ENCODE measurements at places on chromosomes 1 and 21.

DNA sequence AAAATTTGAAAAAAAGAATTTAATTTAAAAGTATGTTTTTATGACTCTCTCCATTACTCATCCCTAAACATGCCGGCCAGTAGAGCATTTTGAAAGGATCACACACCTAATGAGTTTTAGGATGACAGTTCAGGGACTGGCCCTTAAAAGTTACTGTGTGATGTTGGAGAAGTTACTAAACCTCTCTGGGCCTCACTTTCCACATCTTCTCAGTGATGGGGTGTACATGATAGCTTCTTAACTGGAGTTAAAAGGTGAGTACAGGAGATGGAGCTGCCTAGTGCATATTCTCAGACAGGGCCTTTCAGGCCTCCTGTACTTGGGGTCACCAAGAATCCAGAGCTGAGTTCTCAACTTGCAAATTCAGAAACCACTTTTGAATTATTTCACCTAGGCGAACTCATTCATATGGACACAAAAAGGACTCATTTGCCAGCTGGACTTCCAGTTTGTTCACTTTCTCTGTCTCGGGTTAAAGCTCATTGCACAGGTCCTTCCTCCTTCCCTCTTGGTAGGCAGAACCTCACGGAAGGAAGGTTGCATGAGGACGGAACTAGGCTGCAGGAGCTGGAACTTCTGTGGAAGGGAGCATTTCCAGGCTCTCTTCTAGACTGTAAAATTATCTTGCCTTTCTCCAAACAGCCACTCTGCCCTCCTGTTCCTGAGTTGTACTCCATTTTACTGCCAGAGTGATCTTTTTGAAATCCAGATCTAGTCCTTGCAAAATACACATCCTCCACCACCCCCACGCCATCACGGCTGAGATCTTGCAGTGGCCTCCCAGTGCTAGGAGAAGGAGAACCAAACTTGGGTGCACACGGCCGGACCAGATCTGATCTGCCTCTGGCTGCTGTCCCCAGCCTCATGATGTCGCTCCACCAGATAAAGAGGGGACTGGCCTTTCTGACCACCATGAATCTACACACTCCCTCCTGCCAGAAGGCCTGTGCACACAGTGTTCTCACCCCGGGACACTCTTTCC is 4.3 kb upstream of the SLC30A1 start:
- no peak for DNase-seq

- DNase-seq = no peak
Measured at GRCh38 chr21:35227786-35228185, 178.7 kb upstream of the RUNX1 start.

- no peak for DNase-seq
Measured at GRCh38 chr1:94334764-94335163, 83.4 kb upstream of the ABCD3 start.

GRCh38 chr1:80509965-80510522 is 1290.7 kb upstream of the ADGRL2 start:
- no peak for DNase-seq

- no peak for DNase-seq
Measured at GRCh38 chr21:41786509-41786987, 19.7 kb upstream of the RIPK4 start.

DNA sequence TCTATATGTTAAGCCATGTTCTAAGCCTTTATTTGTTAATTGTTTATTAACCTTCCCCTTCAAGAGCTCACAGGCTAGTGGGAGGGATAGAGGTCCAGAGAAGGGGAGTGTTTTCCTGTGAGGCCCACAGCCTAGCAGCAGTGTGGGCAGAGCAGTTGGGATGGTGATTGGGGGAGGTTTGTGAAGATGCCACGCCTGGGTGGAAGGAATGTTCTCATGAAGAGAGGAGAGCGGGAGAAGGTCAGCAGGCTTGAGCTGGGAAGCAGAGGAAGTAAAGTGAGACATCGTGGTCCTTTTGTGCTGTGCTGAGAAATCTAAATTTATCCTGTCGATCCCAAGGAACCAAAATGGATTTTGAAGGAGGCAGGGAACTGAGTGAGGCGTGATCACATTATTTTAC is 42.6 kb downstream of the TRAPPC10 start:
- DNase-seq = no peak

DNA sequence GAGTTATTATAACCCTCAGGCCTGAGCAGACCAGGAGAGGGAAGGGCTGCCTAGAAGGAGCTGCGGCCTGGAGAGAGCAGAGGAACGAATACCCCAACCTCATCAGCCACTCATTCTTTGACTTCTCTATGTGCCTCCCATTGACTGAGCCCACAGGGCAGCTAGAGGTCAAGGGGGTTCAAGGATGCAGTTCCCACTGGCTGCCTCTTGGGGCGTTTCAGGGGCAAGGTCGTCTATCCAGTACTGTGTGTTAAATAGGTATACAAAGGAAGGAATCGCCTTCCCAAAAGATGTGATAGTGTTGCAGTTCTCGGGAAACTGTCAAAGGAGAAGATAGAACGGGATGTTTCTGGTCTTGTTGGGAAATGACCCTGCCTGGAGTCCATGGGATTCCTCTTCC is 250.6 kb downstream of the PRDM2 start:
- peak; percentile 20 for DNase-seq

- DNase-seq = peak; percentile 93
Measured at GRCh38 chr1:35577071-35577998, 4.2 kb downstream of the TFAP2E start.

DNA sequence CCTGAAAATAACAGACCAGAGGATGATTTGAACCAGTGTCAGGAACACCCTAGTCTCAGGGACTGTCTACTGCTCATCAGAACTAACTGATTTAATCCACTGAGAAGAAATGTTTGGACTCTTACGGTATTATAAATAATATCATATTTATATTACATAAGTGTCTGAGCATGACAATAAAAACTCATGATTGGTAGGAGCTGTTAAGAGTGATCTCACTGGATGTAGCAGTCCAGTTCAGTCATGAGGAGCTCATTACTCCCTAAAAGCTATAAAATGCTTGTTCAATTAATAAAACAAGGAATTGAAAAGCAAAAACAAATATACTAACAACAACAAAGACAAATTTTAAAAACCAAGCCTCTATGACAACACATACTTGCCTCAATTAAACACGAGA is 68.8 kb upstream of the BCL9 start:
- no peak for DNase-seq

GRCh38 chr1:68165665-68166064 is 66.7 kb downstream of the WLS start:
- DNase-seq = no peak

DNA sequence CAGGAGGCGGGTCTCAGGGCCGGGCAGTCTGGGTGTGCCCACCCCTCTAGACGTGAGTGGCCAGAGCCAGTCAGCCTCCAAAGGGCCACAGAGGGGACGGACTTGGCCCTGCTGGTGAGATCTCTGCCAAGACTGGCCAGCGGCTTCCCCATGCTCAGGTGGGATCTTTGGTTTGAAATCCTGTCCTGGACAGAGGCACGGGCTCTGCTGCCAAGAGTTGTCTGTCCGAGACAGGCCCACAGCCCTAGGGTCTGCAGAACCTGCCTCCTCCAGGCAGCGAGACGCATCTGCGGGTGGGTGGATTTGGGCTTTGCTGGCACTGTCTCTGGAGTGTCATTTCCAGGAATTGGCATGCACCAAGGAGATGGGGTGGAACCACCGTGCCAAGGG is 44.3 kb upstream of the CCDC27 start:
- no peak for DNase-seq

DNA sequence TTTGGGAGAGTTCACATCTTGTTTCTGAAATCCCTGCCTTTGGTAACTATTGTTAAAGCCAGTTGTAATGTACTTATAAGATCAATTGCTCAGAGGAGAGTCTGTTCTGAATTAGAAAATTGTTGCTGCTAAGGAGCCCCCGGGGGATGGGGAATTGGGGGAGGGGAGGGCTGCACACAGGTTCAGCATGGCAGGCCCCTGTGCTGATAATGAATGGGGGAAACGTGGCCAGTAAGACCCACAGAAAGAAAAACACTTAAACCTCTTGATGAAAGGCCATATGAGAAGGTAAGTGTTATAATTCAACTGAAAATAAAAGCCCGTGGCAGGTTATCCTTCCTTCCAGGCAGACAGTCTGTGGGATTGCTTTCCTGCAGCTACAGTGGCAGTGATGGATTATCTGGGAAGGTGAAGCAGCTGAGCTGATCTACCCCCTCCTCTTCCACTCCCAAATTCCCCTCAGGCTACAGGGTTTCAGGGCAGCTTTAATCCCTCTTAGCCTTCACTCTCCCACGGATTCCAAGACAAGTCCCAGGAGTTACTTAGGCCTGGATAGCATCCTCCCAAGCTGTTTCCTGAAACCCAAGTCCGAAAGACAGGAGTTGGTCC is 398.8 kb downstream of the TBX15 start:
- DNase-seq = no peak

DNA sequence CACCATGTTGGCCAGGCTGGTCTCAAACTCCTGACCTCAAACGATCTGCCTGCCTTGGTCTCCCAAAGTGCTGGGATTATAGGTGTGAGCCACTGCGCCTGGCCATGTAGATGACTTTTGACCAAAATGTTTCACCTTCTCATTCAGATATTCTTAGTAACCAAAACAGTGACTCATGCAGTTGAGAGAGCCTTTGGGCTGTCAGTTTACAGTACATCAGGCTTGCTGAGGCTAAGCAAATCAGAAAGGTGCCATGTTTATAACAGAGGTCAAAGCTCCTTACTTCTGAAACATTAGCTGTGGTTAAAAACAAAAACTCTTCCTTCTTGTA is 21.0 kb downstream of the CNIH4 start:
- DNase-seq = no peak

GRCh38 chr1:159828581-159829272 is 2.1 kb downstream of the SLAMF8 start:
- no peak for DNase-seq

GRCh38 chr1:215140135-215140534 is 57.6 kb downstream of the KCNK2 start:
- DNase-seq = no peak

DNA sequence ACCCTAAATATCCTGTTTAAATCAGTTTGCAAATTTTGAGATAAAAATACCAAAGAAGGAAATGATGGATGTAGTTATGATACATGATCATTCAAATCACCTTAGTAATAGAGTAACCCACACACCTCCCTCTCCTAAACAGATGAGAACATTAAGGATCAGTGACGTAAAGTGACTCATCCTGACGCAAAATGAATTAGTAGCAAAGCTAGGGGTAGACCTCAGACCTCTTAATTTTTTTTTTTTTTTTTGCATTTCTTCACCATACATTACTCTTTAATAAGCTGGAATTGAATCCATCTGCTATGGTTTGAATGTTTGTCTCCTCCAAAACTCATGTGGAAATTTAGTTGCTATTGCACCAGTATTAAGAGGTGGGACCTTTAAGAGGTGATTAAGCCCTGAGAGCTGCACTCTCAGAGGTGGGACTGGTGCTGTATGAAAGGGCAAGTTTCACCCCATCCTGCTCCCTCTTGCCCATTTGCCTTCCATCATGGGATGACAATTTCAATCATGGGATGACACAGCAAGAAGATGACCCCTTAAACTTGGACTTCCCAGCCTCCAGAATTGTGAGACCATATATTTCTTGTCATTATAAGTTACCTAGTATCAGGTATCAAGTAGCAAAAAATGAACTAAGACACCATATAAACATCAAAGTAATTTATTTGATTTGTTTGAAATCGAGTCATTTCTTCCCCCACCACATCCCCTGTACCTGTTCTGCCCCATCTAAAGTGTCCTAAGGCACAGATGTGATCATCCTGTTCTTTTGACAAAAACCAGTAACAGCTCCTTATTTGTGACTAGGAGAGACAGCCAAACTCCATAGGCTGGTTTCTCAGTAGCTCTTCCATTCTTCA is 114.6 kb upstream of the DUSP10 start:
- DNase-seq = no peak

DNA sequence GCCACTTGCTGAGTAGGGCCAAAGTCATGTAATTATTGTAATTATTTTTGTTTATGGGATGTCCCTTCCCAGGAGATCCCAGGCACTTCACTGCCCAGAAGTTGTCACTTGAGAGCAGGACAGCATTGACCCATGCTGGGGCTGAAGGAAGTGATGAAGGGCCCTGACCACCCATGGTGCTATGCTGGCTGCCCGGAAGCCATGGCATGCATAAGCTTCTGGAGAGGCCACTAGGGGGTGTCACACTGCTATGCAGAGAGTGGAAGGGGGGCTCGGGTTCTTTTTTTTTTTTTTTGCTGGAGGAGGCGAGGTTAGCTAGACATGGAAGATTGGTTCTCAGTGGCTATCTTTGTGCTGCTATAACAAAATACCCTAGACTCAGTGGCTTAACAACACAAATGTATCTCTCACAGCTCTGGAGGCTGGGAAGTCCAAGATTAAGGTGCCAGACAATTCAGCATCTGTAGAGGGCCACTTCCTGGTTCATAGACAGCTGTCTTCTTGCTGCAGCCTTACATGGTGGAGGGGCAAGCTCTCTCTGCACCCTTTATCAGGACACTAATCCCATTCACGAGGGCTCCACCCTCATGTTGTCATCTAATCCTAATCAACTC is 84.9 kb downstream of the CNIH3 start:
- peak; percentile 48 for DNase-seq

DNA sequence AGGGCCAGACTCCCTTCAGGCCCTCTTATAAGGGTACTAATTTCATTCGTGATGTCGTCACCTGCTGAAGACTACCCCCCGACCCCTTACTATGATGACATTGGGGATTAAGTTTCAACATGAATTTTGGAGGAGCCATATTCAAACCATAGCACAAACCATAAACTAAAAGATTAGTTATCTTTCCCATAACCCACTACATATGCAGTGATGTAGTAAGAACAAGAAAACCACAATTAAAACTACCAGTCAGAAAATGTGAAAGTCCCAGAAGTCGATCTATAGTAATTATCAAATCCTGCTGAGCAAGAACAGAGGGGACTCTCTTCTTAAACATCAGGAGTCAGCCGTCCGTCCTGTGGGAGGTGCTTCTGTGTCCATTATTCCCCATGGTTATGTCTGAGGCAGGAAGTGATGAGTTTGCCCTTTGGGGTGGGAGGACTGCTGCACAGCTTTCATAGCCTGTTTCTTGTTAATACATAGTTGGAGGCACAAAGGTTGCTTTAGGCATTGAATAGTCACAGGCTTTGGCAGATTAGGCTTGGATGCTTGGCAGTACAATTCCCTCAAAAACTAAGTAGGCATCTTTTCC is 35.9 kb upstream of the PTGFRN start:
- no peak for DNase-seq

DNA sequence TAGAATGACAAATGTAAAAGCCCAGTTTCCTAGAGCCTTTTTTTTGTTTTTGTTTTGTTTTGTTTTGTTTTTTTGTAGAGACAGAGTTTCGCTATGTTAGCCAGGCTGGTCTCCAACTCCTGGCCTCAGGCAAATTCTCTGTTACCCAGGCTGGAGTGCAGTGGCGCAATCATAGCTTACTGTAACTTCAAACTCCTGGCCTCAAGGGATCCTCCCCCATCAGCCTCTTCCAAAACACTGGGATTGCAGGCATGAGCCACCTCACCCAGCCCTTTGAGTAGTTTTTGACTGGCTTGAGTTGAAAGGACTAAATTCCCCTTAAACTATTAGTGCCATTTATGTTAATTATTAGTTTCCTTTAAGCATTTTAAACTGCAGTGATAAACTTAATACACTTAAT is 28.8 kb upstream of the ZBTB18 start:
- DNase-seq = no peak

- DNase-seq = no peak
Measured at GRCh38 chr1:14620941-14621340, 22.5 kb downstream of the KAZN start.

- peak; percentile 90 for DNase-seq
Measured at GRCh38 chr1:153572569-153573015, 6.9 kb upstream of the S100A2 start.

GRCh38 chr1:88976235-88976634 is 16.2 kb downstream of the KYAT3 start:
- no peak for DNase-seq

All from hematopoietic multipotent progenitor cell treated with erythropoietin and hydrocortisone succinate and interleukin-3 and kit ligand, for 4 days (in vitro differentiated cells).